T-cell (primary cell): ENCODE measurements at places on chromosomes 4 and X.

DNA sequence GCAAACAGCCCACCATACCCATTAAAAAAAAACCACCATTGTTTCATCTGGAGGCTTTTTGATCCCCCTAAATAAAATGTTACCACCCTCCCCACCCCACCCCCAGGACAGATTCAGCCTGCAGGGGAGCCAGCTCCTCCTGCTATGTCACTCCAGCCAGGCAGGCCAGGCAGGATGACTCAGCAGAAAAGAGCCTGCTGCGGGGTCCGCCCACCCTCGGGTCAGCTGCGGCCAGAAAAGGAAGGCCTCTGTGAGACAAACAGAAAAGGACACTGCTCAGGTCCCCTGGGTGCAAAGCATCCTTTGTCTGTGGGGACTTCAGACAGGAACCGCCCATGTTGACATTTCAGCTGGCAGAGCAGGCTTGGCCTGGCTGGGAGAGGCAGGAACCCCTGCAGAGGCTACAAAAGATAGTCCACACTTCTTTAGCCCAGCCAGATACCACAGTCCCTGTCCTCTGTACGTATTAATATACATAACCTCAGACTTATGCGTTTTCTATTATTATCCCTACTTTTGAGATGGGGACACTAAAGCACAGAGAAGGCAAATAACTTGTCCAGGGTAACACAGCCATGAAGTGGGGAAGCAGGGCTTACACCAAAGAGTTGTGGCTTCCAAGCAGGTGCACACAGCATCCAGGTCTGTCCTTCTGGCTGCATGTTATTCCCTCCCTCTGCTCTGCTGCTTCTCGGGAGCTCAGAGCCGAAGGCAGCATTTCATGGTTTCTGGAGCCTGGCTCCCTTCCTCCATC lies 147.7 kb downstream of the CPEB2 start:
- no peak for DNase-seq

- no peak for DNase-seq
These were observed 13.6 kb upstream of the BOD1L1 start for GRCh38 chr4:13641084-13641483.

- DNase-seq: no peak
These were observed 5.5 kb downstream of the INPP4B start for GRCh38 chr4:142840516-142841123.

DNA sequence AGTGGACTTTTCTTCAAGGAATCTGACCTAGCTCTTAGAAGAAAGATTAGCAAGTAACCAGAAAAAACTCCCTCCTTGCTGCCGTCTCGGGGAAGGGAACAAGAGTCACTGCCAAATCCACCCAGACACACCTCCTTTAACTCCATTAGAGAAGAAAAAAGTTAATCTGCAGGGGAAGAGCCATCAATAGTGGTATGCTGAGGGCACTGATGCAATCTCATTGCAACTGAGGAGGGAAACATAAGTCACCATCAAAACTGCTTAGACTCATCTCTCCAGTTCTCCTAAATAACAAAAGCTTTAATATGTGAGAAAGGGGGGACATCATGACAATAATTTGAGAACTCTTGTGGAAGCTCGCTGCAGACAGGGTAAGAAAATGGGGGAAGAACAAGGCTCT lies 49.3 kb upstream of the MAGED4B start:
- DNase-seq: no peak

GRCh38 chr4:160406263-160406825 lies 1303.5 kb downstream of the RAPGEF2 start:
- no peak for DNase-seq

- no peak for DNase-seq
These were observed 32.4 kb downstream of the KLHL8 start for GRCh38 chr4:87188048-87188447.

DNA sequence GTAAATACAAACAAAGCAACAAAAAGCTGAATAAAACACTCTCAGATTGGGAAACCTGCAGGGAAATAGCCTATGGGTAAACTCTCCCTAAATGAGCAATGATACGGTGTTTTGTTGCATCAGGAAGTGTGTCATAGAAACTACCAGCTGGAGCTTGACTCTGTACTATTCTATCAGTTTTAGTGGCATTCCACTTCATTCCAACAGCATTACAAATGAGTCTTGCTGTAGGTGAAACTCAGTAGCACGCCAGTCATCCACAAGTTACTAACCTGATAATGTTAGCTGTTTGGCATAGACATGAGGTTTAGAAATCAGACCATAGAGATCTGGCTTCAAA lies 24.9 kb downstream of the FGFBP1 start:
- no peak for DNase-seq

- DNase-seq: no peak
These were observed 81.1 kb upstream of the SH3RF1 start for GRCh38 chr4:169351872-169352271.
